Thoracic aorta (tissue), 2 donors: ENCODE measurements at places on chromosomes 2 and 18. TPM values are rescaled to one million over a fixed set of nuclear protein-coding genes. Genes with fewer than 3 reads are reported as not detected.

- DNase-seq, result no peak
Measured at GRCh38 chr2:60331115-60331809, 222.2 kb downstream of the BCL11A start.

SNTG2 gene
- 8.9 TPM for total RNA-seq

DNA sequence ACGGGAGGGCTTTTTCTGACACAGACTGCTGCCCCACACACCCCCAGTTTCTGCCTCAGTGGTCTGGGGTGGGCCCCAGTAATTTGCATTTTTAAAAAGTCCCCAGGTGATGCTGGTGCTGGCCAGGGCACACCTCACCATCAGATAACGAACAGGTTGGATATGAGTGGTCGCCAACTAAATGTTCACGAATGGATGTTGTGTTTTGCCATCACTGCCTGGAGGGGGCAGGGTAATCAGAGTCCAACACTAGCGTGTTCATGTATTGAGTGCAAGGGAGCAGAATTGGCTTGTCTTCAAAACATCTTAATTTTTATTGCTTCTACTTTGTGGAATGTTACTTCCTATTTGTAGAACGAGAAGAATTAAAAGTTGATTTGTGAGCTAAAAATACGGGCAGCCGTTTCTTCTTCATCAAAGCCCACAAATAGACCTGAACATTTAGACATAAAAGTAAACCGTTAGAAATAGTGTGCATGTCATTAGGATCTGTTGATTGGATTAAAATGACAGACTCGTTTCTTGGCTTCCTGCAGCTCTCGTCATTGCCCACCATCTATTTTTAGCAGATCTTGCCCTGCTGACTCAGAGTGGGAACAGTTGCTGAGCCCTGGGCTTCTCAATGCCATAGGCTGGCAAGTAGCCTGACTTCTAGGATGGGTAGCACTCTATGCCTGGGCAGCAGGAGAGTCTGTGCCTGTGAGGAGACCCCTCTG is 45.2 kb downstream of the NCK2 start:
- peak; percentile 54 for DNase-seq

HTR2B gene
- 9.2 TPM for total RNA-seq

GRCh38 chr18:45171679-45172191 is 443.5 kb upstream of the SLC14A2 start:
- DNase-seq, result no peak

GRCh38 chr2:43480874-43481273 is 115.0 kb downstream of the THADA start:
- no peak for DNase-seq

- DNase-seq, result no peak
Measured at GRCh38 chr2:222057347-222058073, 241.3 kb downstream of the PAX3 start.

APCDD1 gene
- 38.2 TPM for total RNA-seq

DNA sequence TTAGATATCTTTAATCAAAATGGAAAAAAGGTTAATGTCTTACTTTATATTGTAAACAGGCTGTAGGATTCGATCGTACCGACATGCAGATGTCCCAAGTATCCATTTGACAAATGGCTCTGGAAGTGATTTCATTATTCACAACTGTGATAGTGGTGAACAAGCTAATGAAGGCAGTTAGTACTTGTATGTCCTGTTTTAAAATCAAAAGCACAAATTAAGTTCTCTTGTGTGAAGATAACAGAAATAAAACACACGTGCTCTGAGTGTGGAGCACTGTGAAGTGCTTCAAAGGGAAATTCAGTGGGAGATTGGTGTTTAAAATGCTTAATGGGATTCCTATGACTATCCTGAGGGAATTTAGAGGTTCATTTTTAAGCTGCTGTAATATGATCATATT is 8.6 kb upstream of the LRP1B start:
- DNase-seq, result no peak

GALR1 gene
- total RNA-seq, result under 0.01 TPM

OSR1 gene
- 90.7 TPM for total RNA-seq

KCNJ13 gene
- total RNA-seq, result not detected

CYP26B1 gene
- total RNA-seq, result 20.8 TPM

ODC1 gene
- total RNA-seq, result 123 TPM

SKOR2 gene
- not detected for total RNA-seq

DNA sequence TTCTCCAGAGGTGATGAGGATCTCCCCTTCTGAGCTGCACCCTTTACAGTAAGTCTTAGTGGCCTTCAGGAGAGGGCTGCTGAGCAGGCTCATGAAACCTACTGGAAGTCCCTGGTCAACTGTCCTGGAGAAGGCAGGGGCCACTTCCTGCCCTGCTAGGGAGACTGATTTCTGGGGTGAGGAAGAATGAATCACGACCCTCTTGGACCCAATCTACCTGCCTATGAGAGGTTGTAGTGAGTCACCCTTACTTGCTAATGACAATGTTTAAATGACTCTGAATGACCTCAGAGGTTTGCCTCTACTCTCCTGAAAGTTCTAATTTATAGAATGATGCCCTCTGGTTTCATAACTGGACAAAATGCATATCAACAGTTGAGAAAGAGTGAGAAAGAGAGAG is 79.4 kb upstream of the FAM136A start:
- no peak for DNase-seq

DNA sequence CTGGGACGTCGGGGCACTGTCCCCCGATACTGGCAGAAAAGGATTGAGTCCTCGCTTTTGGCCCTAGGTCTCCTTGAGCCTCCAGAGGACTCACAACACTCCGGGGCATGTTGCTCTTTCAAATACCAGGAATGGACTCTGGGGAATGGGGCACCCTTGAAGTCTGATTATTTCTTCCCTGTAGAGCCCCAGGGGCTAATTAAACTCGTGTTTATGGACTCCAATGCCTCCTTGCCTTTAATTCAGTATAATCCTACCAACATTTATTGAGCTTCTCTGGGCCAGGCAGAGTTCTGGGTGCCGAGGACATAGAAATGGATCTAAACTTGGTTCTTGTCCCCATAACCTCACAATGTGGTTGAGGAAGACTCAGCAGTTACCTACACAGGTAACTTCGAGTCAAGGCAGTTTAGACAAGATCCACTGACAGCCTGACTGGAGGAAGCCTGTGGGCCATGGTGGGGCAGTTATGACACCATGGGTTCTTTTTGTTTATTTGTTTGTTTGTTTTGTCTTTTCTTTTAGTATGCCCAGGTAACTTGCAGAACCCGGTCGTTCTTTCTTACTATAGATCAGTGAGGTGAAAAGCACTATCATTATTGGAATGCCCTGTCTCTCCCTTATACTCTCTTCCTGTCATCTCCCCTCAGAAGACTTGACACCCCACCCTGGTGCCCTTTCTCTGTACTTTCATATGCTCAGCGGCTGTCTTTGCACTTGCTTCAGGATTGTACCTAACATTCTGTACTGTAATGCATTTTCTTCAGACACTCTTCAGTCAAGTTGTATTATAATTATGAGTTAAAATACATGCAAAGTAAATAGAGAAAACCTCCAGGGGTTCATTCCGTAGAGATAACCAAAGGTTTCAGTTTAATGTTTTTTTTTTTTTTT is 3.2 kb downstream of the CFLAR start:
- DNase-seq, result no peak

NXPH2 gene
- not detected for total RNA-seq

CERS6 gene
- 15.8 TPM for total RNA-seq

NDC80 gene
- not detected for total RNA-seq

GRCh38 chr2:240396623-240397541 is 38.6 kb upstream of the GPC1 start:
- no peak for DNase-seq

RTTN gene
- total RNA-seq, result 20.7 TPM

- no peak for DNase-seq
Measured at GRCh38 chr18:74674487-74674886, 76.8 kb downstream of the ZNF407 start.

DNA sequence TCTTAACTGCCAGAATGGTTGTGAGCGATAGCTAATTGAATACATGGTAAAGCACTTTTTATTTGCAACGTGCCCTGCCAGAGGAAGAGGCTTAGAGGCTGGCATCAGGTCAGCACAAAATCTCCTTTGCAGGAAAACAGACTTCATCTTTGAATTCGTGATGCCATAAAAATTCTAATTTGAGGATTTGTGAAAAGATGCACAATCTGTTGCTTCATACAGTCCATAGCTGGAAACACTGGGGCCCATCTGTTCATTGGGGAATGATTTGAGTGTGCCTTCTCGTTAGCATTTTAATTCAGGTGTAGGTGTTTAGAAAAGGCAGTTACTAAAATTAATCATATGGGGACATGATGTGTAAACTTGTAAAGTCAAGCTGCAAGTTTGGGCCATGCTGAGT is 876.0 kb downstream of the SLC4A3 start:
- DNase-seq, result no peak

ABCG5 gene
- not detected for total RNA-seq

- no peak for DNase-seq
Measured at GRCh38 chr18:54947091-54947490, 12.2 kb downstream of the CCDC68 start.

DNA sequence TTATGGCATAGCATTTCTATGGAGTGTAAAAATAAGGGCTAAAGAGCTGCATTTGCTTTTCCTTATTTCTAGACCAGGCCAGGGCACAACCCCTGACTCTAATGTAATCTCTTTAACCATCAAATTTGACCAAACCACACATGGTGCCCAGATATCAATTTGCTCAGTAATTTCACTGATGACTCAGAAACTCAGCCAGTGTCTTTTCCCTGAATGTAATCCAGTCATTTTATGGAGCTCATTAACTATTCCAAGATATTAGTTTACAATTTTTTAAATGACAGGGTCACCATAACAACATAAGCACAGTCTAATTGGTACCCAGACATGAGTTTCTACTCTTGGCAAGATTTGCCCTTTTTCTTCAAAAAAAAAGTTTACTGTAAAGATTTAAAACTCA is 270.8 kb upstream of the AGAP1 start:
- no peak for DNase-seq

C2orf80 gene
- not detected for total RNA-seq

- no peak for DNase-seq
Measured at GRCh38 chr2:240205348-240205747, 64.9 kb upstream of the OTOS start.

DNA sequence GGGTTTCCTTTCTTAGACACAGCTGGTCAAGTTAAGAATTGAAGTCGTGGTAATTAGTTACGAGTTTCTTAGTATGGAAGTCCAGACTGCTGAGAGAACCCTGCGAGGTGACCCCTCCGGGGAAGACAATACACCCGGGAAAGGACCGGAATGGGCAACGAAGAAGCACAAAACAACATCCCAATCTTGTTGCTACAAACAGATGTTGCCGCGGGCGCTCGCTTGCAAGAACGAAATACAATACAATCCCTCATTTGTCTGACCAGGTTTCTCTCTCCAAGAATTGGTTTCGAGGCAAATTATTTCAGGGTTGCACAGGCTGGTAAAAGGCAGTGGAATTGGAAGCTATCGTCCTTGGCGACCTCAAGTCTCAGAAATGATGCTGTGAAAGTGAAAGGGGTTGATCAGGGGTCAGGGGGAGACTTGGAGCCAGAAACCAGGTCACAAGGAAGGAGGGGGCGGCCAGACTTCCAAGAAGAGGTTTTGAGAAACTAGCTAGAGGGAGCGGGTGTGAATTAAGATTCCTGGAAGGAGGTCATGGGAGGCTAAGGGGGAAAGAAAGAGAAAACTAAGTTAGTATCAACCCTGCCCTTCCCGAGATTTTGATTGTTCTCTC is 401.9 kb downstream of the HRH4 start:
- no peak for DNase-seq

DNA sequence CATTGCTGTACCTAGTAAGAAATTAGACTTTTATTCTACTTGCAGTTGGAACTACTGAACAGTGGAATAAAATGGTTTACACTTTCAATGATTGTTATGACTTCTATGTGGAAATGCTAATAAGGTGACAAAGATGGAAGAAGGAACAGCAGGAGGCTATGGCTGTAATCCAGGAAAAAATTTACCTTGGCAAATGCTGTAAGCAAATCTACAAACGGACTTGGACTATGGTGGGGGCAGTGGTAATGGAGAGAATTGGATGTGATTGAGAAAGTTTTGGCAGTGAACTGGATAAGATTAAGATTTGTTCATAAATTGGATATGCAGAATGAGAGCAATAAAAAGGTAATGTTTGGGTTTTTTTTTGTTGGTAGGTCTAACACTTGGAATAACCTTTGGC is 111.0 kb upstream of the ERBB4 start:
- DNase-seq, result no peak

- DNase-seq, result no peak
Measured at GRCh38 chr2:206978746-206979145, 39.4 kb downstream of the CPO start.

DNA sequence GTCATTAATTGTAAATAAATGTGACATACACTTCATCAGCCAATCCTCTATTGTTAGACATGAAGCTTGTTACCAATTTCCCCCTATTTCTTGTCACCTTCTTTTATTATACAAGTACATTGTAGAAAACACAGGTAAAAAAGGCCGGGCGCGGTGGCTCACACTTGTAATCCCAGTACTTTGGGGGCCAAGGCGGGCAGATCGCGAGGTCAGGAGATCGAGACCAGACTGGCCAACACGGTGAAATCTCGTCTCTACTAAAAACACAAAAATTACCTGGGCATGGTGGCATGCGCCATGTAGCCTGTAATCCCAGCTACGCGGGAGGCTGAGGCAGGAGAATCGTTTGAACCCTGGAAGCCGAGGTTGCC is 42.7 kb upstream of the UBE2F start:
- no peak for DNase-seq

DNA sequence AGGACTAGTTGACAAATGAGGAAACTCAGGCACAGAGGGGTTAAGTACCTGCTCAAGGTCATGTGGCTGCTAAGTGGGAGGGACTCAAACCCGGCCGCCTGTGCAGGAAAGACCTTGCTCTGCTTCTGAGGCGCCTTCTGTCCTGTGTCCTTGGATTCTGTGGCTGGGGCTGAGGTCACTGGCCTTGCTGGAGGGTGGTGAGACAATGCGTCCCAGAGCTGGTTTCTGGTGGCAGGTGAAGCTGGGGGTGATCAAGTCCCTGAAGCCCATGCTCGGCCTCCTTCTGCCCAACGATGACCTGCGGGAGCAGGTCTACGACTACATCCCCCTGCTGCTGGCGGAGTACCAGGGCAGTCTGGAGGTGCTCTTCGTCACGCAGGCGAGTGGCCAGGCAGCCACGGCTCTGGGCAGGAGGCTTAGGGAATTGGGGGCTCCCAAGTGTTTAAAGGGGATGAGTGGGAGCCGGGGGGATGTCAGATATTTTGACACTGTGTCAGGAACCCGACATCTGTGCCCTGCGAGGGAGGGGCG is 16.1 kb downstream of the MROH2A start:
- DNase-seq, result no peak
